Activated T-helper 1 cell treated with anti-CD3 and anti-CD28 coated beads, Interleukin-2, amount 50 U/mL, for 16 hours (primary cell): ENCODE measurements at places on chromosomes 4 and X.

DNA sequence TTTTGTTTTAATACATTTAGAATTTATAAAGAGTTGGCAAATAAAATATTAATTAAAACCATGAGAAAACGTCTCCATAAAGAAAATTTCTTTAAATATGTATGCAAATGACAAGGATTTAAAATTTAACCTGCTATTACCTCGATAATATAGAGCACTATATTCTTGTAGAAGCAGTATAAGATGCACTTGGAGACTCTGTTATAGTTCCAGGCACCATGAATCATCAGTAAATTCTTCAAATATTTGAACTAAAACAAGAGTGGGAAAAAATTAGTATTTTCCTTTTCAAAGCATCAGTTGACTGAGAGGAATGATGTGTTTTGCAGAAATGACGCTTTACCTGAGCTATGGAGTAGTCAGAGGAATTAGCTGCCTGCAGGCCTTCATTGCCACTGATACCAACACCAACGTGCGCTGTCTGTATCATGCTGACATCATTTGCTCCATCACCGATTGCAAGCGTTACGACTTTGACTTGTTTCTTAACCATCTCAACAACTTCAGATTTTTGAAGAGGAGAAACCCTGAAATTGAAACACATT is 67.3 kb downstream of the SHISA3 start:
- DNase-seq, result no peak

- no peak for DNase-seq
Measured at GRCh38 chr4:37365888-37366287, 121.3 kb downstream of the NWD2 start.

DNA sequence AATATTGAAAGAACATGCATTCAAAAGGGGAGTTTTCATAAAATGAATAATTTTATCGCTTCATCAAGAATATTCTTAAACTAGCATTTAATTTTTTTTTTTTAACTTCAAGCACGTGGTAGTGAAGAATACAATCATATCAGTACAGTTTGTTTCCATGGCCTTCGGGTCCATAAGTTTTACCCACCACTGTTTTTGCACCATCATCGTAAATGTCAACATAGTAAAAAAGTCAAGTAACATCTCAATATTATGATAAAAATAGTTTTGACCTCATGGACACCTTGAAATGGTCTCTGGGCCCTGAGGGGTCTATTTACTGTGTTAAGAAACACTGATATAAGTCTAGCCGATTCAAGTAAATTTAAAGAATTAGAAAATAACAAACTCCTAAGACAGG is 80.2 kb downstream of the ANKRD17 start:
- DNase-seq, result no peak

DNA sequence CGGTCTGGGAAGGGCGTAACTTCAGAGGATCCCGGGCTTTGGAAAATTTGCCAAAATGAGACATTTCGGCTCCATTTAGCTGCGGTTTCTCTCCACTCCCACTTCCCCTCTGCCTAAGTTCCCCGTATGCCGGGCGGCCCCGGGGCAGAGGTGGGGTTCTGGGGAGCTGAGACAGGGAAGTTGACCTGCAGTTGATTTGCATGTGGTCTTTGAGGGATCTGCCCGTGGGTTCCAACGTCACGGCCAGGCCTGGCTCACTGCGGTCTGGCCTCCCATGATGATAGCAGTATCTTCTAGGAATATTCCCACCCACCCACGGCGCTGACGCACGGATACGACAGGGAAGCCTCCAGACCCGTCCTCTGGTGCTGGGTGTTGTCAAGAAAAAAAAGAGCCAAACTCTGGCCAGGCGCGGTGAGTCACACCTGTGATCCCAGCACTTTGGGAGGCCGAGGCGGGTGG is 27.3 kb upstream of the CRLF2 start:
- DNase-seq, result no peak

DNA sequence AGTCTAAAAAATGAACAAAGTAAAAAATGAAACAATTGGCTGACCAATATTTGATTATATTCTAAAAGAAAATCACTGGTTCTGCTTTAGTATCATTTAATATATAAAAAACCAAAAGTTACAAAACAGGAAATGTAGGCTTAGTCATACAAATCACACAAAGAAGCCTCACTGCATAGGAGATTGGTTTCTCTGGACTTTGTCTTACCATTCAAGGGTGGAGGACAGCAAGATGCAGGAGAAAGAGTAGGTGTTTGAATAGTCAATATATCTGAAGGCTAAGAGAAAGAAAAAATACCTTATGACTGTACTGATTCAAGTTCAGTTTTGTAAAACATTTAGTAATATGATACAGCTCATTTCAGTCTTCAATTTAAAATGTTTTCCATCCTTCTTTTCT is 28.6 kb upstream of the TAF9B start:
- DNase-seq, result no peak

DNA sequence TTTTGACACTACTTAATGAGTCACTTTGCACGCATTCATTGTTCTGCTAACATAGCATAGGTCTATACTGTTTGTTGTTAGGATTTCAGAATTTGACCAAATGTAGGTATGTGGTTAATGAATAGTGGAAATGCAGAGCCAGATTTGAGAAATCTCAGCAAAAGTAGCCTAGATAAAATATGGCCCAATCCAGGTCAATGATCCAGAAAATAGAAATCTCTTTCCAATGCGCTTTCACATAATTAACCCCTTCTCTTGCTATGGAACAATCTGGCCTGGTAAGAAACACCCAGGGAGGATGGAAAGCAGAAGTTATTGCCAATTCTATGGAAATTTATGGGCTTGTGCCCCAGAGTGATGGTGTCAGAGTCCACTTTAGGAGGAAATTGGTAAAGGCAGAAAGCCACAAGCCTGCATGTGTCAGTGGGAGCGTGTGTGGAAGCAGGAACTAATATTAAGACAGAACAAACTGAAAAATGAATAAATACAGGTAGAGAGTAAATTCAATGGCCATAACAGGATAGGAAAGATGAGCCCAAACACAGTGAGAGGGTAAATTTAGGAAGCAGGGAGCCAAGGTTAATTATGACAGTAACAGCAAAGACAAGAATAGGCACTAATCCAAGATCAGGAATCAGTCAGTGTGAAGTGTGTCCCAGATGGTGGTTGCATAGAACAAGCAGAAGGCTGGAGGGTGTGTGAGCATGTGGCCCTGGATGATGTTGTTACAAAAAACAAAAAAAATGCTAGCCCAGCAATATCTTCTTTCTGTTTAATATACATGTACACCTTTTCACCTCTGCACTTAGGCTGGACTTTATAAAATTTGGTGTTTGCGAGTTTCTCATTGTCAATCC is 102.9 kb downstream of the SYTL5 start:
- DNase-seq, result no peak

DNA sequence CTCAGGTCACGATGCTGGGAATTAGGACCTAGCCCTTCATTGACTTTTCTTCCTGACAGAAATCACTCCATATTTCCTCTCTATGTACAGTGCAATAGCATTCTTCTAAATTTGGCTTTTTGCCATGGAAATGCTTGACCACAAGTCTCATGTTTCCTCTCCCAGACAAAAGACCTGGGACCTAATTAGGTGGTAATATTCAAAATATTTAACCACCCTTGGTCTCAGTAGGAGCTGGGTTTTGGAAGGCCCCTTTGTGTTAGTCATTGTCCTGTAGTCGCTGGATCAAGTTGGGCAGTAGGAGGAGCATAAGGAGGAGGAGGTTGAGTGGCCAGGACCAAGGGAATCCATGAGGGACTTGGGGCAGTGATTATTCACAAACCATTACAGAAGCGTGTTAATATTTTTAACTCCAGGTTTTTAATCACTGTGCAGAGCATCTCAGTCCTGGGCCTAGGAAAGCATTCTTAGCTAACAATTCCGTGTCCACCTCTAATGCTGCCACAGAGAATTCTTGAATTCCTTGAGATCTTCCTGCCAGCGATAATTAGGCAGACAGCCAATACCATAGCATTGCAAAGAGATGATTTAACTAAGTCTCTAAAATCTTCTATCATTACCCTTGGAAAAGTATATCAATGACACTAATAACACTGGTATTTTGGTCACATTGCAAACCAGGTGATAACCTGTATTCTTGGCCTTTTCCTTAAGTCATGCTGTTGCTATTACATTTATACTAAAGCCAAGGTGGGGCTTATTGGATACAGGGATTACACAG is 25.0 kb upstream of the SHROOM4 start:
- DNase-seq, result no peak

DNA sequence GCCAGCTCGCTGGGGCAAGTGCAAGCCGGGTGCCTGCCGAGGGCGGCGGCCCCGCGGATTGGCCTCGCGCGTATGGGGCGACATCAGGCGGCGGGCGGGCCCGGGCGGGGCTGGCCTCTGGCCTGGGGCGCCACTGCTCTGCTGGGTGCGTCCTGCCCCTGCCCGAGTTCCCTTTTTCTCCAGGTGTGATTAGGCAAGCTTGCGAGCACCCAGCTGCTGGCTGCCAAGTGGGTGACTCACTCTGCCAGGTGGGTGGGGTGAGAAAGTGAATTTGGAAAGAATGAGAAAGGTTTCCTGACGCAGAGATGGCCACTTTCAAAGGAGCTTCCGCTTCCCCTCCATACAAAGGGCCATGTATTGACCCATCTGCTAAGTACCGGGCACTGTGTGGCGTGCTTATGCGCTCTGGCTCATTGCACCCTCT is 32.5 kb downstream of the FGFBP1 start:
- DNase-seq, result no peak

GRCh38 chr4:3392321-3392720 is 49.4 kb upstream of the HGFAC start:
- DNase-seq, result no peak

DNA sequence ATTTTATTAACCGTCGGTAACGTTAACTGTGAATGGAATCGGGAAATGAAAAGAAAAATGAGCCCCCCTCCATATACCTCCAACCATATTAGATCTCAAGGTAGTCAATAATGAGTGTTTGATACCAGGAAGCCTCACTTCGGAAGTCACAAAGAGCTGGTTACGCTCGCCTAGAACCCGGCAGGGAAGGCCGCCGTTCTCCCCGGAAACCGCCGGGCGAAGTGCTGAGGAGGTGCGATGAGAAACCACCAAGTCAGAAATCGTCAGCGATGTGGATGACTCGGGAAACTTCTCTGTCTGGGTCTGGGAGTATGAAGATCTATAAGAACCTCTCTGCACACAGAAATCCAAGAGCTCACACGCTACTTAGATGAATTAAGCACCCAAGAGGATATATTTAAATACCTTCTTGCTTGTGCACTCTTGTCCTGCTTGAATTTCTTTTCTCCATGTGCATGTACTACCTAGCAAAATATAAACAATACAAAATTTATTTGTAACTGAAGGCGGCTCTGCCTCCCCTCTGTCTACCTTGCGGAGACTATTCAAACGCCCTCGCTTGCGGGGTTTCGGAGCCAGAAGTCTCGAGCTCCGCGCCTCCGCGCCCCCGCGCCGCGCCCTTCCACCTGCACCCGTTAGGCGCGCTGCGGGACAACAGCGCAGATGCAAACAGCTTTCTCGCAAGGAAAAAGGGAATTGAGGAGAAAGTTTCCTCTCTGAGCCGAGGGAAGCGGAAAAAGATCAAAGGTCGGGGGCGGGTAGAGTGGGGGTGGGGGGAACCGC is 17.8 kb downstream of the NKX6-1 start:
- no peak for DNase-seq

- DNase-seq, result no peak
Measured at GRCh38 chr4:115664285-115664684, 550.9 kb upstream of the NDST4 start.

DNA sequence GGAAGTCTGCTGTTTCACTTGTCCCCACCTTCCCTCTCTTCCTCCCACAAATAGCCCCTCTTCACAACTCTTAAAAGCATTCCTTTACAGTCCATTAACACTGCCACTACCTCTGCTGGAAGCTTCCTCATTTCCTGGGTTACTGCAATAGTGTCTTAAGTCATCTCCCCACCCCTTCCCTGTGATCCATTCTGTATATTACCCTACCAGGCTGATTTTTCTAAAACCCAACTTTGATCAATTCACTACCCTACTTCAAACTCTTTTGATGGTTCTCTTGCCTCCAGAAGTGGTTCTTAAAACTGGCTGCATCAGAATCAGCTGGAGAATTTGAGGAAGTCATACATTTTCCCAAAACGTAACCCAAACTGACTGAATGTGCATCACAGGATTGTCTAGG is 8.8 kb upstream of the XIAP start:
- no peak for DNase-seq

- no peak for DNase-seq
Measured at GRCh38 chr4:156196722-156197121, 243.1 kb upstream of the CTSO start.

- DNase-seq, result no peak
Measured at GRCh38 chr4:113623274-113623894, 138.2 kb downstream of the CAMK2D start.

GRCh38 chr4:158255727-158256324 is 45.5 kb downstream of the TMEM144 start:
- no peak for DNase-seq
